Activated T-cell treated with anti-CD3 and anti-CD28 coated beads, Interleukin-2, amount 50 U/mL, for 1 hour (primary cell): ENCODE measurements at places on chromosomes 5 and 9.

DNA sequence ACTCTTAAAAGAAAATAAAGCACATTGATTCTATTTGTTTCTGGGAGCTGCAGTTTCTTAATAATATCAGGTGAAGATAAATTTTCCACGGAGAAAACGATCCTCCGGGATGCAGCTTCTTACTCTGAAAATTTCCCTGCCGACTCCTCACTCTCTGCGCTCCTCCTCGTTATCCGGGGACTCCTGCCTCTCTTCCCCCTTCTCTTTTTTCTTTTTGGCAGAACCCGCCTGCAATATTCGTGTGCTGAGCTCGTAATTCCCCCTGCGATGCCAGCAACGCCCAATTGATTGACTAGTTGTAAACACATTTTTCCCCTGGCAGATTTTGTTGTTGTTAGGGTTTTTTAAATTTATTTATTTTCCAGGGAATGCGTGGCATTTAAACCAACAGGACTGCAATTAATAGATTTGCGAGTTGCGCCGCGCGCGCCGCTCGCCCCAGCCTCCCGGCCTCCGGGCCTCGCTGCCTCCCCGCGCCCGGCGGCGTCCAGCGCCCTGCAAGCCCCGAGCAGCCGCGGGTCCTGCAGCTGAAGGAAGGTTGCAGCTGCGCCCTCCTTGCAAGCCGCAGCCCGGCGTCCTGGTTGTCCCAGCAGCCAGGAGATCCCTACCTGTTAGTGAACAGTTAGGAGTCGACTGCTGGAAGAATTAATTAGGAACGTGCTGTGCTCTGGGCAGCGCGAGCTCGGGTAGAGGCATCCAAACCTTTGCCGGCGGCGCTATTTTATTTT, 2.2 kb downstream of the NTNG2 start:
- DNase-seq: no peak

DNA sequence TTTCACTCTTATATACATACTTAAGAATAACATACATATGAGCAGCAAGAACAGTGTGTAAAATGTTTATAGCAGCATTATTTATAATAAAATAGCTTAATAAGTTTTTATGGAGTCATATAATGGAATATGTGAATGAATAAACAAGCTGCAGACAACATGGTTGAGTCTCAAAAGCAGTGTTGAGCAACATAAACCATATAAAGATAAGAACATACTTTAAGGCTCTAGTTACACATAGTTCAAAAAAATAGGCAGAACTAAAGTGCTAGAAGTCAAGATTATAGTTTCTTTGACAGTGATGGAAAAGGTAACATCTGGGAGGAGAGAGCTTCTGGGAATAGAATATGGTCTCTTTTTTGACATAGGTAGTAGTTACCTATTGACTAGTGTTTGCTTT, 53.7 kb upstream of the ADAMTS19 start:
- no peak for DNase-seq

GRCh38 chr9:134606951-134607731, 34.5 kb upstream of the COL5A1 start:
- DNase-seq: no peak

DNA sequence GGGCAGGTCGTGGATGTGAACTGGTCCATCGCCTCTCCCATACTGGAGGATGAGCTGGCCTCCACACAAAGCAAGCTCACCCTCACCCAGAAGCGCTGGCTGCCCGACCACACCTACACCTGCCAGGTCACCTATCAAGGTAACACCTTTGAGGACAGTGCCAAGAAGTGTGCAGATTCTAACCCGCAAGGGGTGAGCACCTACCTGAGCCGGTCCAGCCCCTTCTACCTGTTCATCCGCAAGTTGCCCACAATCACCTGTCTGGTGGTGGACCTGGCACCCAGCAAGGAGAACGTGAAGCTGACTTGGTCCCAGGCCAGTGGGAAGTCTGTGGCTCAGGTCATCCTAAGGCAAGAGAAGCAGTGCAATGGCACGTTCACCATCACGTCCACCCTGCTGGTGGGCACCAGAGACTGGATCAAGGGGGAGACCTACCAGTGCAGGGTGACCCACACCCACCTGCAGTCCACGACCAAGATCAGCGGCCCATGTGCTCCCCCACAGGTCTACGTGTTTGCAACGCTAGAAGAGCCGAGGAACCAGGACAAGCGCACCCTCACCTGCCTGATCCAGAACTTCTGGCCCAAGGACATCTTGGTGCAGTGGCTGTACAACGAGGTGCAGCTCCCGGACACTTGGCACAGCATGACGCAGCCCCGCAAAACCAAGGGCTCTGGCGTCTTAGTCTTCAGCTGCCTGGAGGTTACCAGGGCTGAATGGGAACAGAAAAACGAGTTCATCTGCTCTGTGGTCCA, 71.3 kb downstream of the INSL6 start:
- DNase-seq: peak; percentile 13

DNA sequence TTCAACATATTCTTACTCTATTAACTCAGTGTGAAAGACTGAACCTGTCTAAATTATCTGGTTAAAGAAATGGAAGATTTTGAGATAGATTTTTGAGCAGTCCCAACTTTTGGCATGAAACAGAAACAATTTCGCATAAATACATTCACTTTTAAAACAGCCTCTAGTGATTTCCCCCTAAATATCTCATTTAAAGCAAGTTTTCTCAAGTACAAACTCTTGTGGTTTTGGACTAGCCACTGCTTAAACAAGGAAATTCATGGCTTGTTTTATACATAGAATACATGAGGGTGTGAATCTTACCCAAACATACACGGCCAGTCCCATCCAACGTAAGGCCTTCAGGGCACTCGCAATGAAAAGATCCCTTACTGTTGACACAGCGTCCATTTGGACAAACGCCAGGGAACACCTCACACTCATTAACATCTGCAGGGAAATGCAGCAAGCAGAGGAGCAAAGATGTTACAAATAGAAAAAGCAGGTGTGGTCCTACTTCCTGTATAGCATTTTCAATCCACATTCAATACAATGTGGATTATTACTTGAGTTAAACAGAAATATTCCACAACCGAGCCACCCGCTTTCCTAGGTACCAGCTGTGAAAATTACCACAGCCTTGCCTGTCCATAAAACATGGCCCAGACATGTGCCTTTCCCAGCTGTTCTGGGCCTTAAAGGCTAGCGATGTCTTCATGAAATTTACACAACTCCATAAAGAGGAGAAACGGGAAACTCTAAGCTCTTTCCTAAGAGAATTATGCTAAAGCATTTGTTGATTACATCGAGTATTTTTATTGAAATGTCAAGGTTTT, 188.8 kb downstream of the FBN2 start:
- DNase-seq: no peak

GRCh38 chr9:14318361-14318760, 4.4 kb upstream of the NFIB start:
- DNase-seq: no peak

DNA sequence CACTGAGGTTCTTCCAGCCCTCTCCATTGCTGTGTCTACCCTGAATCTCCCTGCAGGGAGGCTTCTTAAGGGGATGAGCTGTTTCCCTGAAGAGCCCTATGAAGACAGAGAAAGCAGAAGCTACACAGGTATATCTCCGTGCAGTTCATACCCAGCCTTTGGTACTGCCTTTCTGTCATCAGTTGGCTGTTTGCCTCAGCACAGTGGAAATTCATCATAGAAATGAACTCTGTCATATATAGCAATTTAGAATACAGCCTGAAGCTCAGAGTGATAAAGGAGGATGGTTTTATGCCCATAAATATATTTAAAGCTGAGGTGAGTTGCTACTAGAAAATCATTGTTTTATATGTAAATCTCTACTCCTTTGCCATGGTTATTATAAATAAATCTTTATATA, 42.6 kb upstream of the KCNN2 start:
- DNase-seq: no peak

GRCh38 chr5:112217843-112218579, 201.1 kb downstream of the EPB41L4A start:
- no peak for DNase-seq

DNA sequence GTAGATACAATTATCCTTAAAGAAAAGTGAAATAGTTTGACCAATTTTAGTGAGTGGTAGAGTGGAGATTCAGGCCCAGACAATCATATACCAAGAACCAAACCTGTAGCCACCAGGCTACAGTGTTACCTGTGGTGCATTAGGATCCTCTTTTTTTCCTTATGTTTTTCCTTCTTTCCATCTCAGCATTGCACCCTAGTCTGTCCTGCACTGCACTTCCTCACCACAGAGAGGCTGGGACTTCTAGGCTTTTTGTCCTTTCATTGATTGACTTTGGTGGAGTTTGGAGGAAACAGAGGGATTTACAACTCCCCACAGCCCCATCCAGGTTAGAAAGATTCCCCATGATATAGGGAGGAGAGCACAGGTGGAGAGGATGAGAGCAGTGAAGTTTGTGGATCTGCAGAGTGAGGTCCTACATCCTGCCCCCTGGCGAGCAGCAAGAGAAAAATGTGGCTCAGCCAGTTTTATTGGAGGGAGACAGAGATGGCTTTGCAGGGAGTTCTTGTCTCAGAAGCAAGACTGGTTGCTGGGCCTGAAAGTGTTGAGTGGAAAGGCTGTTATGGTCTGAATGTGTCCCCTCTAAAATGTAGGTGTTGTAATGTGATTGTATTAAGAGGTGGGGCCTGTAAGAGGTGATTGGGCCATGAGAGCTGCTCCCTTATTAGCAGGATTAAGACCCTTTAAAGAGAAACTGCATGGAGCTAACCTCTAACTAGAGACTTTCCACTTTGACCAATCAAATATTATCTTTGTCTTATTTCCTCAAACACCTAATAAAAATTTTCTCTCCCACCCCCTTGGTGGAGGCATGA, 36.2 kb downstream of the KIF4B start:
- no peak for DNase-seq

- DNase-seq: no peak
These were observed 206.4 kb upstream of the EGFLAM start for GRCh38 chr5:38051711-38052511.

DNA sequence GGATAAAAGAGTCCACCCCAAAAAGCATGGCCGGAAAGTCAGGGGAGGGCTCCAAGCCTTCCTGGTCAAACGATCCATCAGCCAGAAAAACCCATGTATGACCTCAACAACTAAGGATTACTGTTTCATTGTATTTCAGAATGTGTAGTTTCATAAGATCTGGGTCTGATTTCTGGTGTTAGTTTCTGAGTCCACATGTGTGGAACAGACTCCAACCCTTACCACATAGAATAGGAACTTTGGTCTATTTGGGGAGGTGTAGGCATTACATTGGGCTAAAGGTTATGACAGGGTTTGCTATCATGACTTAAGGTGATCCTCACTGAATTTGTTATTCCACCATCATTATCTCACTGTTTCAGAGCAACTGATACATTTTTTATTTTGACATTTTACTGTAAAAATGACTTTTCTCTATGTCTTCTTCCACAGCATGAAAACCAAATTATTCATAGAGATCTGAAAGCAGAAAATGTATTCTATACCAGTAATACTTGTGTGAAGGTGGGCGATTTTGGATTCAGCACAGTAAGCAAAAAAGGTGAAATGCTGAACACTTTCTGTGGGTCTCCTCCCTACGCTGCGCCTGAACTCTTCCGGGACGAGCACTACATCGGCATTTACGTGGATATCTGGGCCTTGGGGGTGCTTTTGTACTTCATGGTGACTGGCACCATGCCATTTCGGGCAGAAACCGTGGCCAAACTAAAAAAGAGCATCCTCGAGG, 33.5 kb downstream of the HMGCS1 start:
- no peak for DNase-seq

- no peak for DNase-seq
These were observed 209.0 kb downstream of the CWC27 start for GRCh38 chr5:64977779-64978178.

GRCh38 chr5:123571927-123572326, 60.0 kb downstream of the CSNK1G3 start:
- no peak for DNase-seq

- DNase-seq: no peak
These were observed 116.1 kb downstream of the JAKMIP2 start for GRCh38 chr5:147666419-147666818.

GRCh38 chr5:33472805-33473409, 32.1 kb downstream of the TARS1 start:
- no peak for DNase-seq

- no peak for DNase-seq
These were observed 41.5 kb upstream of the EGFL7 start for GRCh38 chr9:136621019-136621733.

GRCh38 chr9:33818847-33819500, 2.0 kb downstream of the UBE2R2 start:
- no peak for DNase-seq

DNA sequence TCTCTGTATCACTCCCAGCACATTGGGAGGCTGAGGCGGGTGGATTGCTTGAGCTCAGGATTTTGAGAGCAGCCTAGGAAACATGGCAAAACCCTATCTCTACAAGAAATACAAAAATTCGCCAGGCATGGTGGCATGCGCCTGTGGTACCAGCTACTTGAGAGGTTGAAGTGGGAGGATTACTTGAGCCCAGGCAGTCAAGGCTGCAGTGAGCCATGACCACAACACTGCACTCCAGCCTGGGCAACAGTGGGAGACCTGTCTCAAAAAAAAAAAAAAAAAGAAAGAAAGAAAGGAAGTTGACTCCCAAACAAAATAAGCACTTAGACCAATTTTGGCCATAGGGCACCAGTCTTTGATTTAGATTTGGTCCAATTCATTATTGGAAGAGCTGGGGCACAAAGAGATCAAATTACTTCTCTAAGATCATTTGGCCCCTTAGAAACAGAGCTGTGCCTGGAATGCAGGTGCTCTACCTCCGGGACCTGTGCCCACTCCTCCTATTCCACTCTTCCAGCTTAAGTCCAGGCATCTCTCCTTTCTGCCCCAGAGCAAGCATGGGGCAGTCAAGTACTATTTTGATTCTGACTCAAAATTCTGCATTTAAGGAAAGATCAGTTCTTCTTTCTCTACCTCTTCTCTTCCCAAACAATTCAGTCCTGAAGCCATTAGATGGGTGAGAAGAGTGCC, 59.0 kb downstream of the ALDH7A1 start:
- no peak for DNase-seq

DNA sequence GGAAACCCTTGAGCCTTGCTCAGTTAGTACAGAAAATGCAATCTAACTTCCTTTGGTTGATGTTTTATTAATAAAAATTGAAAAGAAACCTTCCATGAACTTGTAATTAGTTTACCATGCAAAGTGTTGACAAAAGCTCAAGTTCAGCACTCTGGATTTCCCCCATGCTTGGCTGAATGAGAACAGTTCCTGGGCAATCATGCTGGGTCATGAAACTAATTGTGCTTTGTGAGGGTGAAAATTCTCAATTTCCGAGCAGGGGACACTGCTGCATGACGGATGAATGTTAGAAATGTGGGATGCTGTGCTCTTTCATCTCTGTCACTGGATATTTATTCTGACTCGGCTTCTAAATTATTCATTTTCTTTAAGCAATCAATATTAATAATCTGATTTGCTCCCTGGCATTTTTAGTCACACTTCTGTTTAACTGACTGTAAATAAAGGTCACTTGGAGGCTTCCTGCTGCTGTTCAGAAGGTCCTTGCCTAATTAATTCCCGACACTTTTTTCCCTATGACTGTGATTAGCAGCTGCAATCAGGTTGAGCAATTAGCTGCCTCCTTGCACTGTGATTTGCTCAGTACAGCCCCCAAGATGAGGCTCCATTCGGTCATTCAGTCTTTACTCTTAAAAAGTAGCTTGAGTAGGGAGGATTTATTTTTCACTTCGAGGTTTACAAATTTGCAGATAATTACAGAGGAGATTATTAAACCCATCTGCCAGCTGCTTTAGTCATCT, 678.1 kb upstream of the ZNF608 start:
- DNase-seq: no peak

GRCh38 chr5:394671-395155, 48.3 kb upstream of the EXOC3 start:
- no peak for DNase-seq
